Fibroblast of the aortic adventitia (primary cell): ENCODE measurements at places on chromosomes 7 and 10. TPM values are rescaled to one million over a fixed set of nuclear protein-coding genes. Genes with fewer than 3 reads are reported as not detected.

DNA sequence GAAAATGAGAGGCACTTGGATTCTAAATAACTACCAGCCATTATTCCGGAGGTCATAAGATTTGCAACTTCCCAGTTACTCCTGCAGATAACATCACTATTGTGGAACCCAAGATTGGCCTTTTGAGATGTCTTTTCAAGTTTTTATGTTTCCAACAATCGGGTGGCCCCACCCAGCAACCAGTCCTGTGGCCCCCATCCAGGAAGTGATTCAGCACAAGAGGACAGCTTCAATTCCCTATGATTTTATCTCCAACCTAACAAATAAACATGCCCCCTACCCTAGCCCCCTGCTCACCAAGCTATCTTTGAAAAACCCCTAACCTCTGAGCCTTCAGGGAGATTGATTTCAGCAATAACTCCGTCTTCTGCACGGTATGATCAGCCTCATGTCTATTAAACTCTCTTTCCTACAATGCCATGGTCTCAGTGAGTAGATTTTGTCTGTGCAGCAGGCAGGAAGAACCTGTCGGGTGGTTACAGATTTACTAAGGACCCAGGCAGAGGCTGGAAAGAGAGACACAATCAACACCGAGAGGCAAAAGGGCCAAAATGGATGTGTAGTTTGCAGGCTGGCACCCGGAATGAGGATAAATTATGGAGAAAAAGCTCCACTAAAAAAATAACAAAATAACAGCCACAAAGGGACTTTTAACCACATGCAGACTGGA is 83.9 kb upstream of the UNC5B start:
- DNase-seq, result peak; percentile 52

DNA sequence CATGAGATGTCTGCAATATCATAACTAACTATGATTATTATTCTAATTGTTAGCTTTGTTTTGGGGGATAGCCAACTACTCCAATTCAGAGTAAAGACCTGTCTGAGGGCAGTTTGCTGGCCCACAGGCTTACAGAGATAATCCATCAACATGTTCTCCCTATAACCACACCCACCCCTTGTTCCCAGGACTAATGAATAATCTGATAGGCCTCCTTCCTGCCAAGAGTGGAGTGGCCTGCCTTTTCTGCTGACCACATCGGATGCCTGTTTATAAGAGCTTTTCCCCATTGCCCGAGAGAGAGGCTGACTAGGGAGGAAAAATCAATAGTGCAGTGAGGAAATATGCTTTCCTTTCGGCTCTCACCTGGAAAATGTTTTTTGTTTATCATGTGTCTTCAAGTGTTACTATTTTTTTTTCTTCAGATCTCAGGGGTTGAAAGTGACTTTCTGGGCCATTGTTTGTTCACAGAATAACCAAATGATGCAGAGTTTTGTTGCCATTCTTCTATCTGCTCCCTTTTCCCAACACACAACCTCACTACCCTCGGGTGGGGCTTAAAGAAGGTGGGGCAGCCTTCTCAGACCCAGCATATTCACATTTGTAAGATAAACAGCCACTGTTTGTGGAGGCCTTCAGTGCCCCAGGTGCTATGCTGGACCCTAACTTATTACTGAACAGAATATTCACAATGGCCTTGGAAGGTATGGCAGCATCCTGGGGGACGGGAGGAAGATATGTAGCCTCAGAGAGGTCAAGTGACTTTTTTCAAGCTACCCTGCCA is 38.4 kb downstream of the PLPP4 start:
- peak; percentile 71 for DNase-seq

- no peak for DNase-seq
Observed at GRCh38 chr10:49174261-49174925, 13.8 kb downstream of the TMEM273 start.

DNA sequence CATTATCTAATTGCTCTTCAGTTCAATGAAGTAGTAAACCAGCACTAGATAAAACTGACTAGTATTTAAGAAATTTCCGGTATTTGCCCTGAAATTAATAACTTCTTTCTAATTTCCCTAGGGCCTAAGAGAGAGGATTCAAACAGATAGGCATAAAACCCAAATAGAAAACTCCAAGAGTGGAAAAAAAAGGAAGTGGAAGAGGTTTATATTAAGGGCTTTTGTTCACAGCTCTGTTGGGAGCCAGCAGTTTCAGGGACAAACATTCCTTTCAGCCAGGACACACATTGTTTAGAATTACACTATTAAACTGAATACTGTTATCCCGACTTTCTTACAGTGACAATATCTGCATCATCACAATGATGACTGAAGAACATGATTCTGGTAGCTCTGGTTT is 3.6 kb downstream of the ODAD2 start:
- DNase-seq, result no peak

DNA sequence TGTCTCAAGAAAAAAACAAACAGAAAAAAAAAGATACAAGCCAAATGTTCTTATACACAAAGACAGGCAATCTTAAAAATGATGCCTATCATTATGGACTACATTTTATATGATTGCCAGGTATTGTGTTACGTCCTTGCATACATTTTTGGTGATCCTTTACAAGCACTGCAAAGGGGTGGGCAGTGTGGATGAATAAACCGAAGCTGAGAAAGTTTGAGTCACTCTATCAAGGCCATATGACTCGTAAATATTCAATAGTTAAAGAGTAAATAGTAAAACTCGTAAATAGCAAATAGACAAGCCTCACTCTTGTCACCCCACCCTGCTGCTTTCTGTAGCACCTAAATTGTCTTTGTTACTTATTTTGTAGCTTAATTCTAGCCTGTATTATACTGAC is 326.2 kb downstream of the FRMD4A start:
- no peak for DNase-seq

- no peak for DNase-seq
Observed at GRCh38 chr7:63114371-63114985, 884.2 kb upstream of the ZNF722 start.

The PLAC9 gene
- total RNA-seq, result 32.1 and 78.7 TPM in 2 replicates

The ATG9B gene
- total RNA-seq, result under 0.01 and 0.98 TPM in 2 replicates

The CALN1 gene
- not detected in 2 replicates for total RNA-seq
